ENCODE measurements at places on chromosomes 4 and X. TPM values are rescaled to one million over a fixed set of nuclear protein-coding genes. Genes with fewer than 3 reads are reported as not detected.

GRCh38 chrX:2541603-2542002 is 40.8 kb upstream of the DHRSX start:
- H3K36me3 ChIP-seq: no peaks in the 10 kb centered on the region
- H3K27ac ChIP-seq: no peak overlapping the region
- no peaks in the 10 kb centered on the region for H3K4me1 ChIP-seq
- no peak for DNase-seq
- H3K27me3 ChIP-seq: no peaks in the 10 kb centered on the region

The ARHGEF6 gene
- 22.9 TPM for total RNA-seq

GRCh38 chr4:147994076-147994475 is 262.2 kb downstream of the ARHGAP10 start:
- no peaks in the 10 kb centered on the region for H3K36me3 ChIP-seq
- H3K4me1 ChIP-seq: peaks cover 19% of the 10 kb centered on the region
- no peaks in the 10 kb centered on the region for H3K27me3 ChIP-seq
- H3K27ac ChIP-seq: no peak overlapping the region

- peak overlapping the region; percentile 60 for H3K27ac ChIP-seq
These were observed 66.1 kb downstream of the SOWAHB start for GRCh38 chr4:76831711-76832373.

Measured in stomach (tissue), 19 donors.